Natural killer cell treated with Interleukin-12 subunit alpha and Interleukin-12 subunit beta and Interleukin-15 and Interleukin-18, amount 100 ng/mL, for 72 hours (primary cell): ENCODE measurements at places on chromosomes 1 and 21. TPM values are rescaled to one million over a fixed set of nuclear protein-coding genes. Genes with fewer than 3 reads are reported as not detected.
A peak's percentile ranks its signal among the peaks of the same experiment; 100 is the strongest.

DNA sequence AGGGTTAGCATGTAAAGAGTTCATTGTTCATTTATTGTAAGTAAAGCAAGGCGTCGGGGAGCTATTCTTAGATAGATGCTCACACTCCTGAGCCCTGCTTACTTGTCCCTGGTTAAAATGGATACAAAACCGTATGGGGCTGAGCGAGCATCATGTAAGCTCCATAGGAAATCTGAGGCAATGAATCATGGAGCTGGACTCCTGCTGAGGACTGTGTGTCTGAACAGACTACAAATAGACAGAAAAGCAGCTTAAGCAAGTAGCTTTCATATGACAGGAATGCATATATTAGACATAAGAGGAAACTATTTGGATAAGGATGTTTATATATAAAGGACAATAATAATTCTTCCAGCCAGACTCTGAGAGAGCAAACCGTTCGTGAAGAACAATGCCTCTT, 604.9 kb upstream of the PTBP2 start:
- no peak overlapping the region for H3K27ac ChIP-seq
- no peaks in the 10 kb centered on the region for H3K27me3 ChIP-seq
- H3K36me3 ChIP-seq = no peaks in the 10 kb centered on the region

CYP4A11 gene
- not detected for total RNA-seq

MYBPHL gene
- total RNA-seq = not detected

- no peak overlapping the region for H3K4me3 ChIP-seq
- H3K27me3 ChIP-seq = no peaks in the 10 kb centered on the region
- H3K36me3 ChIP-seq = peaks cover 7% of the 10 kb centered on the region
- DNase-seq = no peak
- H3K4me1 ChIP-seq = peaks cover 14% of the 10 kb centered on the region
- H3K27ac ChIP-seq = peak overlapping the region; percentile 15
Measured at GRCh38 chr1:42852608-42852980, 6.2 kb downstream of the ZNF691 start.

- H3K27ac ChIP-seq = peak overlapping the region; percentile 70
- no peak for DNase-seq
- peaks cover 72% of the 10 kb centered on the region for H3K4me1 ChIP-seq
- peaks cover 51% of the 10 kb centered on the region for H3K36me3 ChIP-seq
- no peak overlapping the region for H3K4me3 ChIP-seq
Measured at GRCh38 chr1:54398963-54399528, 7.1 kb downstream of the SSBP3 start.

- peaks cover 6% of the 10 kb centered on the region for H3K27me3 ChIP-seq
- DNase-seq = no peak
- no peaks in the 10 kb centered on the region for H3K36me3 ChIP-seq
- no peaks in the 10 kb centered on the region for H3K4me1 ChIP-seq
- H3K27ac ChIP-seq = no peak overlapping the region
Measured at GRCh38 chr21:29208044-29208681, 77.7 kb downstream of the MAP3K7CL start.

KRTAP11-1 gene
- total RNA-seq = not detected

ACTL8 gene
- total RNA-seq = not detected

GRCh38 chr1:52919051-52919722, 2.4 kb downstream of the ECHDC2 start:
- peaks cover 18% of the 10 kb centered on the region for H3K4me1 ChIP-seq
- no peaks in the 10 kb centered on the region for H3K36me3 ChIP-seq
- peak overlapping the region; percentile 58 for H3K4me3 ChIP-seq
- H3K27me3 ChIP-seq = no peaks in the 10 kb centered on the region
- H3K27ac ChIP-seq = no peak overlapping the region

GRCh38 chr1:159815926-159816325, 10.7 kb upstream of the SLAMF8 start:
- H3K27me3 ChIP-seq = no peaks in the 10 kb centered on the region
- no peak overlapping the region for H3K4me3 ChIP-seq
- H3K27ac ChIP-seq = no peak overlapping the region

DNA sequence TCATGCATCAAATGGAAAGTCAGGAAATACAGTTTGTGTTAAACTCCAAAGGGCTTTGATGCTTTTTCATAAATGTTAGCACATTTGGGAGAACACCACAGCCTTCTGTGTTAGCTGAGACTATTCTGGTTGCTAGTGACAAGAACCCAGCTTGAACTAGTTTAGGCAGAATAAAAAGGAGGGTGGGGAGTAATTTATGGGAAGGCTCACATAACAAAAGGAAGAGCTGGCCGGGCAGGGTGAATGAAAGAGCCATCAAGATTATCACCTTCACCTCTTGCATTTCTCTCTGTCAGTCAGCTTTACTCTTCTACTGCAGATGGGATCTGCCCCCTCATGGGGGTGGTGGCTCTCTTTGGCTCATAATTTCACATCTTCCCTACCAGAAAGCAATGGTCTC, 75.4 kb upstream of the VTCN1 start:
- no peak for DNase-seq
- no peak overlapping the region for H3K27ac ChIP-seq
- no peak overlapping the region for H3K4me3 ChIP-seq
- peaks cover 14% of the 10 kb centered on the region for H3K27me3 ChIP-seq
- H3K4me1 ChIP-seq = no peaks in the 10 kb centered on the region

CLCA1 gene
- not detected for total RNA-seq

DNA sequence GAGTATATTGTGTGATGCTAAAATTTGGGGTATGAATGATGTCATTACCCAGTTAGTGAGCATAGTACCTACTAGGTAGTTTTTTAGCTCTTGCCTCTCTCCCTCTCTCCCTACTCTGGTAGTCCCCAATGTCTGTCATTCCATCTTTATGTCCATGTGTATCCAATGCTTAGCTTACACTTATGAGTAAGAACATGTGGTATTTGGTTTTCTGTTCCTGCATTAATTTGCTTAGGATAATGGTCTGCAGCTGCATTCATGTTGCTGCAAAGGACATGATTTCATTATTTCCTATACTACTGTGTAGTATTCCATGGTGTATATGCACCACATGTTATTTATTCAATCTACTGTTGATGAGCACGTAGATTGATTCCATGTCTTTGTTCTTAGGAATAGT, 54.4 kb upstream of the NEGR1 start:
- no peaks in the 10 kb centered on the region for H3K27me3 ChIP-seq
- H3K4me1 ChIP-seq = no peaks in the 10 kb centered on the region
- no peak for DNase-seq
- H3K27ac ChIP-seq = no peak overlapping the region
- no peaks in the 10 kb centered on the region for H3K36me3 ChIP-seq

TMOD4 gene
- 1.2 TPM for total RNA-seq

NES gene
- total RNA-seq = not detected

GRCh38 chr21:26842974-26843932, 2.0 kb downstream of the ADAMTS1 start:
- peak overlapping the region; percentile 83 for H3K4me3 ChIP-seq
- peaks cover 44% of the 10 kb centered on the region for H3K36me3 ChIP-seq
- peak; percentile 77 for DNase-seq

DNA sequence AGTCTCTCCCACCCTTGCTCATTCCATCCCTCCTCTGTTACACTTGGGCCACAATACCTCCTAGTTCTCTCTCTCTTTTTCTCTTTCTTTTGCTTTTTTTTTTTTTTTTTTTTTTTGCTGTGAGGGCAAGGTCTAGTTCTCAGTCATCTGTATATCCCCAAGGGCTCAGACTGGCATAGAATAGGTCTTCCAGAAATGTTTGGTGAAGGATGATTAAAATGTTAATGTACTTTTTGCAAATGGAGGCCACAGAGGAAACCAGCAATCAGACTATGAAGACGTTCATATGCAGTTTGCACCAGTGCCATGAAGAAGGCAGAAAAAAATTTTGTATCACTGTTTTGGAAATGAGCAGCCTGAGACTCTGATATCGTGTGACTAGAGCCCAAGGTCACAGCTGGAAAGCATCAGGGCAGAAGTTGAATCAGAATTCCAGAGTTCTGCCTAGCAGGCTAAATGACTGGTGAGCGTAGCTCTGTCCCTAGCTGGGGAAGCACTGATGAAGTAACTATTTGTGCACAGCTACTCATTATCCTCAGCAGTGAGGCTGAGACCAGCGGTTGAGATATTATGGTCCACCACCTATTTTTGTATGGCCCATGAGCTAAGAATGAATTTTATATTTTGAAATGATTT, 186.5 kb downstream of the TGFBR3 start:
- no peak for DNase-seq
- H3K27me3 ChIP-seq = no peaks in the 10 kb centered on the region
- H3K4me3 ChIP-seq = peak overlapping the region; percentile 78
- peaks cover 61% of the 10 kb centered on the region for H3K36me3 ChIP-seq

EDARADD gene
- total RNA-seq = 7.2 TPM

DNA sequence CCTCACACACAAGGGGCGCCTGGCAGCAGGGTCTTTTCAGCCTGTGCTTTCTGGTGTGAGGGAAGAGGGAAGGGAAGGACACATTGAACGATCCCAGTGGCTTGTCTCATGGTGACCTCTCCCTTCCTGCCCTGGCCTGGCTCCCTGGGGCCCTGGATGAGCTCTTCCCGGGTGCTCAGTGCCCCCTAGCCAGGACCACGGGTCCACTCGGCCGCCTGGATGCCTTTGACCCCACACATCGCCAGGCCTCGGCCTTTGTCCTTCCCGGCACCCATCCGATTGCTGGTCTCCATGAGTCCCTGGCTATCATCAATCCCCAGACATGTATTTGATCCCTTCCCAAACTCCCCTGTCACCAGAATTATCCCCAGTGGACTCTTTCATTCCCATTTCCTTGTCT, 6.0 kb upstream of the TFF3 start:
- H3K36me3 ChIP-seq = no peaks in the 10 kb centered on the region
- H3K4me3 ChIP-seq = no peak overlapping the region
- no peak for DNase-seq
- no peak overlapping the region for H3K27ac ChIP-seq

VHLL gene
- total RNA-seq = not detected

DNA sequence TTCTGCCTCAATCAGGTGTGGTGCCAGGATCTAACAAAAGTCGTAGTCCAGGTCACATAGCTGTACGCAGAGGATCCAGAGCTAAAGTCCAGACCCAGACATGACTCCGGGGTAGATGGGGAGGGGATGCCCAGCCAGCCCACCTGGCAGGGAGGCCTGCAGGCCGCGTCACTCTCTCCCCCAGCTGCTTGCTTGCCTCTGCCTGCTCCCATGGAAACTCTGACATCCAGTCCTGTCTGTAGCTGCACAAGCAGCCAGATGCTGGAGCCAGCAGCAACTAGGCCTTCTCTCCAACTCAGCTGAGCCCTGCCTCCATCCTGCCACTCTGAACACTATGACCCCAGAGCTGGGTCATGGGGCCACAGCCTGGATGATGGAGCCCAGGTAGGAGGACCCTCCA, 8.1 kb downstream of the COL8A2 start:
- DNase-seq = no peak
- no peaks in the 10 kb centered on the region for H3K27me3 ChIP-seq
- no peak overlapping the region for H3K27ac ChIP-seq

HJV gene
- total RNA-seq = not detected
